ENCODE measurements at places on chromosomes 13 and 19.

- DNase-seq, result no peak
Measured at GRCh38 chr19:28855216-28855615, 357.7 kb downstream of the UQCRFS1 start.

- DNase-seq, result no peak
Measured at GRCh38 chr19:3671680-3672574, 28.3 kb downstream of the PIP5K1C start.

DNA sequence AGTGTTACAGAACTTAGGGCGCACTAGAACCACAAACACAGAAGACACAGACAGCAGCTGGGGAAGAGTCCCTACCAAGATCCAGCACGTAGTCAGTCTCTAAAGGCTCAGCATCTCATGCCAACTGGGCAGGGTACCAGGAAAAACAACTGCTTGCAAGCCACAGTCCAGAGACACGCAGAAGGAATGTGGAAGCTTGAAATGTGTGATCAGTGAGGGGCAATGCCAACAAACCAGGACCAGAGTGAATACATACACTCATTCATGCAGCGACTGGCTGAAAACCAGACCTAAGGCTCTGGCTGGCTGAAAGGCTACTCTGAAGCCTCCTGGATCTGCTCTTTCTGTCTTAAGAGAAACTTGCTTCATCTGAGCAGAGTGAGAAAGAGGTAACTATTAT is 1484.8 kb downstream of the EFNB2 start:
- no peak for DNase-seq

DNA sequence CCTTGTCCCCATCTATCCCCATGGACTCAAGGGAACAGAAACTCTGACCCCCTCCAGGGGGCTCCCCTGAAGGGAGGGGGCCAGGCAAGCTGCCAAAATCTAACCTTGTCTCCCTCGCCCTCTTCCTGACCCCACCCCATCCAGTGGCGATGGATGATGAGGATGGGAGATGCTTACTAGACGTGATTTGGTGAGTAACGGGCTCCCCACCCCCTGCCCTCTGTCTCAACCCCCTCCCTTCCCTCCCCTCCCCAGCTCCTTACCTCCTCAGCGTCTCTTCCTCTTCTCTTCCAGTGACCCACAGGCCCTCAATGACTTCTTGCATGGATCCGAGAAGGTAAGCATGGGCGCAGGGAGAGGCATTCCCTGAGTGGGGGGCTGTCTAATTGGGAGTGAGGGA is 39.8 kb upstream of the EHD2 start:
- DNase-seq, result no peak

GRCh38 chr19:27974082-27974513 is 1238.9 kb downstream of the UQCRFS1 start:
- no peak for DNase-seq

DNA sequence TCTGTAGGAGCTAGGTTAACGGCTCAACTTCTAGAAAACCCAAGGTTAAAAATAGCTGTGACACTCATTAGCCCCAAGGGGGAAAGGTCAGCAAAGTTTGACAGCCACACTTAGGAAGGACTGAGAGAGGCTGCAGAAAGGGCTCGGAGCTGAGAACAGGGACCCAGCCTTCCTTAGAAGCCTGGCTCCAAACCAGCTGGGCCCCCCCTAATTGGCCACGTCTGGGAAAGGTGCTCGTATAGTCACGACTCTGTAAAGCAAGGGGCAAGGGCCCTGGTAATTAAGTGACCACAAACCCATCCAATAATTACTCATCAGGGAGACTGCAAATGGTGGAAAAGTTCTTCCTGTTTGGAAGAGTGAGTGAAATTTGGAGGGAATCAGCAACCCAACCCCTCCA is 90.5 kb downstream of the RNASEH2B start:
- DNase-seq, result no peak

- DNase-seq, result no peak
Measured at GRCh38 chr19:51019544-51019925, at the start of gene KLK10. Gene KLK10, minus strand, starts transcription at chr19:51019709. Its CDS starts 579 bp downstream, at chr19:51019130.

GRCh38 chr19:5654931-5655330 is 25.4 kb downstream of the MICOS13 start:
- no peak for DNase-seq

- DNase-seq, result no peak
Measured at GRCh38 chr19:40445780-40446262, 1.7 kb upstream of the SERTAD3 start.

DNA sequence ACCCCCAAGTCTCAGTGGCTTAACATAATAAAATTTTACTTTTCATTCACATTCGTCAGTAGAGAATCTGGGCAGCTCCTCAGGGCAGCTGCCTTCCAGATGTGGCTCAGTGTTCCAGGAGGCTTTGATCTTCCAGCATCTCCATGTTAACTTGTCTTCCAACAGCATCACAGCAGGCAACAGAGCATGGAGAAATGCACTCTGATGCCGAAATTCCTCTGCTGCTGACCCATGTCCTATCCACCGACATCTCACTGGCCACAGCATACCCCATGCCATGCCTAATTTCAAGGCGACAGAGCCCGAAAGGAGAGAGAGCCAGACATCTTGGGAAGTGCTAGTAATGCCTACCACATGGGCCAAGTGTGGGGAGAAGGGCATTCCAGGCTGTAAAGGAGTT is 64.9 kb upstream of the MEDAG start:
- no peak for DNase-seq

GRCh38 chr19:4866595-4867424 is 657 bp downstream of the PLIN3 start:
- no peak for DNase-seq

DNA sequence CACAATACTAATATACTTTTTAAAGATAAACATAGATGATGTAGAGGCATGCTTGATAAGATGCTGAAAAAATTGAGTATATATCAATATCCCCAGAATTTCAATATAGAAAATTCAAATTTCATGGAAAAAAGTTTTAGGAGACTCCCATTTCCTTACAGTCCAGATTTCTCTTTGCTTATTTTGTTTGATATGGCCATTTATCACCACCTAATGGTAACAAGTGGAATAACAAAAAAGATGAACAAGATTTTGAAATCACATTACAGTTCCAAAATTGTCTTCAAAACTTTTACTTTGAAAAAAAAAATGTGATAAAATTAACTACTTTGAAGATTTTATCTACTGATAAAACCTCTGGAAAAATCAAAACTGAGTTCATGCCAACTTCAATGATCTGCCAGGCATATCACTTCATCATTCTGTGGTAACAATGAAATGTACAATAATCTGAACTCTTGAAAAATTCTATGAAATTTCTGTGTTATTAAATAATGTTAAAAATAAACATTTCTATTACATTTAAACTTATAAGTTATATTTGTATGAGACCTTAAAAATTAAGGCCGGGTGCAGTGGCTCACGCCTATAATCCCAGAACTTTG is 17.5 kb downstream of the MIPEP start:
- DNase-seq, result no peak

- no peak for DNase-seq
Measured at GRCh38 chr19:32661318-32661717, 13.7 kb downstream of the ANKRD27 start.

GRCh38 chr19:21883516-21883915 is 47.5 kb upstream of the ZNF43 start:
- DNase-seq, result no peak
